Chondrocyte (in vitro differentiated cells): ENCODE measurements at places on chromosomes 4 and X.
A peak's percentile ranks its signal among the peaks of the same experiment; 100 is the strongest.

- no peak overlapping the region for H3K27ac ChIP-seq
- H3K27me3 ChIP-seq = no peaks in the 10 kb centered on the region
- peaks cover 3% of the 10 kb centered on the region for H3K36me3 ChIP-seq
- no peak for DNase-seq
- H3K4me1 ChIP-seq = peaks cover 3% of the 10 kb centered on the region
Observed at GRCh38 chr4:99961711-99962110, 11.6 kb upstream of the H2AZ1 start.

GRCh38 chr4:102503301-102503746, 2.2 kb downstream of the NFKB1 start:
- H3K27me3 ChIP-seq = no peaks in the 10 kb centered on the region
- peaks cover 46% of the 10 kb centered on the region for H3K4me1 ChIP-seq
- H3K4me3 ChIP-seq = peak overlapping the region; percentile 96

- H3K36me3 ChIP-seq = no peaks in the 10 kb centered on the region
- no peak overlapping the region for H3K27ac ChIP-seq
- H3K27me3 ChIP-seq = no peaks in the 10 kb centered on the region
- no peak overlapping the region for H3K4me3 ChIP-seq
- peaks cover 13% of the 10 kb centered on the region for H3K4me1 ChIP-seq
Observed at GRCh38 chrX:72117636-72118210, 14.0 kb downstream of the RTL5 start.

GRCh38 chr4:56641494-56642051, 39.5 kb downstream of the HOPX start:
- H3K27me3 ChIP-seq = no peaks in the 10 kb centered on the region
- peak overlapping the region; percentile 73 for H3K27ac ChIP-seq
- peaks cover 13% of the 10 kb centered on the region for H3K4me1 ChIP-seq
- no peak overlapping the region for H3K4me3 ChIP-seq

- no peak for DNase-seq
- H3K27me3 ChIP-seq = no peaks in the 10 kb centered on the region
- no peaks in the 10 kb centered on the region for H3K36me3 ChIP-seq
- H3K27ac ChIP-seq = no peak overlapping the region
- H3K4me1 ChIP-seq = no peaks in the 10 kb centered on the region
Observed at GRCh38 chr4:30619679-30620078, 100.5 kb upstream of the PCDH7 start.

DNA sequence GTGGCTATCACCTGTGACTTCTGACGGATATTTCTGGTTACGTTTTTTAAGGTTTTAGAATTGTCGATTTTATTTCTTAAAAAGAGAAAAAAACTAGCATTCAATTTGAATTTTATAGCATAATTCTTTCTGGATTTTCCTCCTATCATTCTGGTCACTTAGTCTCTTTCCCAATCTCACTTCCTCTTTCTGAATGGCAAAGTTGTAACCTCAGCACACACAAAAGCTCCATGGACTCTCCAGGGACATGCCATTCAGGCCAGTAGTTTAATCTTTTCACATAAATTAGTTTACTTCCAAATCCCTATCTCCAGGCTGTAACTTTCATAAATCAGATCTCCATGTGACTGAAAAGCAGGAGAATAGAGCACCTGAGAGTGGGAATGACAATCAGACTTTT, 110.7 kb downstream of the ARAP2 start:
- H3K27me3 ChIP-seq = no peaks in the 10 kb centered on the region
- no peak for DNase-seq
- no peaks in the 10 kb centered on the region for H3K36me3 ChIP-seq
- no peak overlapping the region for H3K27ac ChIP-seq
- H3K4me1 ChIP-seq = peaks cover 16% of the 10 kb centered on the region

DNA sequence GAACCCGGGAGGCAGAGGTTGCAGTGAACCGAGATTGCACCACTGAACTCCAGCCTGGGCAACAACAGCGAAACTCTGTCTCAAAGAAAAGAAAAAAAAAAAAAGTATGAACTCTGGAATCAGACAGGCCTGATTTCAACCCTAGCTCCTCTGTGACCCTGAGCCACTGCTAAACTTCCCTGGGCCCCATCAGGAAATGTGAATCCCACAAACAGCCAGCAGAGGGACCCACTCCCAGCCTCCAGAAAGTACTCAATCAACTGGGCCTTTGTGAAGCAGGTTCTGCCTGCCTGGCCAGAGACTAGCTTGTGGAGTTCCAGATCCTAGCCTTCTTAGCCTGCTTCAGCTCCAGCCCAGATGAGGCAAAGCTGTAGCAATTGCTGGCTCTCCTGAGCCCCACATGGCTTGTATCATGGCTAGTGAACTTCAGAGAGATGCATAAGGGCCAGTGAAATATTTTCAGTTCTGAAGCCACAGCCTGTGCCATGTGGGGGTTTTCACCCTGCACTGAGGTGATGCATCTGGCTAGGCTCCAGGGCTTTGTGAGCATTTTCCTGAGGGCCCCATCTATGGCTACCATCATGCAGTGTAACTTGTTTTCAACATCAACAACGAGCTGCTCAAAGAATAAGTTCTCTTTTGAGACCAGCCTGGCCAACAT, 7.2 kb upstream of the IDS start:
- H3K36me3 ChIP-seq = peaks cover 2% of the 10 kb centered on the region
- DNase-seq = no peak
- no peak overlapping the region for H3K4me3 ChIP-seq
- H3K27ac ChIP-seq = no peak overlapping the region
- peaks cover 2% of the 10 kb centered on the region for H3K4me1 ChIP-seq

GRCh38 chr4:156146571-156146970, 192.9 kb upstream of the CTSO start:
- H3K36me3 ChIP-seq = no peaks in the 10 kb centered on the region
- H3K4me3 ChIP-seq = no peak overlapping the region
- H3K27ac ChIP-seq = no peak overlapping the region
- H3K4me1 ChIP-seq = no peaks in the 10 kb centered on the region
- no peak for DNase-seq
- no peaks in the 10 kb centered on the region for H3K27me3 ChIP-seq

- H3K27ac ChIP-seq = no peak overlapping the region
- peaks cover 11% of the 10 kb centered on the region for H3K27me3 ChIP-seq
- no peak for DNase-seq
- H3K36me3 ChIP-seq = no peaks in the 10 kb centered on the region
Observed at GRCh38 chr4:103591841-103592240, 127.9 kb downstream of the TACR3 start.

DNA sequence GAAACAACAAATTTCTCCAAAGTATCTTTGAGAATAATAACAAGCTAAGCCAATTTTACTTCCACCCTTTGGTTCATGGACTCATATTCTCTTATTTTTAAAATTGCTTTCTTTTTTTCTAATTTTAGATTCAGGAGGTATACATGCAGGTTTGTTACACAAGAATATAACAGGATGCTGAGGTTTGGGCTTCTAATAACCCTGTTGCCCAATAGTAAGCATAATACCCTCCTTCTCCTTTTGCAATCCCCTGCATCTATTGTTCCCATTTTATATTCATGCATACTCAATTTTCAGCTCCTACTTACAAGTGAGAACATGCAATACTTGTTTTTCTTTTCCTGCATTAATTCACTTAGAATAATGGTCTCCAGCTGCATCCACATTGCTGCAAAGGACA, 202.3 kb upstream of the FSTL5 start:
- no peaks in the 10 kb centered on the region for H3K36me3 ChIP-seq
- H3K4me1 ChIP-seq = no peaks in the 10 kb centered on the region
- no peak overlapping the region for H3K27ac ChIP-seq
- peaks cover 1% of the 10 kb centered on the region for H3K27me3 ChIP-seq
- H3K4me3 ChIP-seq = no peak overlapping the region
